ENCODE measurements at places on chromosomes 5 and 9. TPM values are rescaled to one million over a fixed set of nuclear protein-coding genes. Genes with fewer than 3 reads are reported as not detected.

FABP6 gene
- 1.4 TPM for total RNA-seq

APBA1 gene
- total RNA-seq: 12.4 TPM

CCDC183 gene
- total RNA-seq: 1.5 TPM

SPINK13 gene
- not detected for total RNA-seq

LCN1 gene
- not detected for total RNA-seq

RANBP6 gene
- total RNA-seq: 36.5 TPM

PCDHA8 gene
- total RNA-seq: 0.21 TPM

PCDHB7 gene
- 3.2 TPM for total RNA-seq

IL4 gene
- not detected for total RNA-seq

DNA sequence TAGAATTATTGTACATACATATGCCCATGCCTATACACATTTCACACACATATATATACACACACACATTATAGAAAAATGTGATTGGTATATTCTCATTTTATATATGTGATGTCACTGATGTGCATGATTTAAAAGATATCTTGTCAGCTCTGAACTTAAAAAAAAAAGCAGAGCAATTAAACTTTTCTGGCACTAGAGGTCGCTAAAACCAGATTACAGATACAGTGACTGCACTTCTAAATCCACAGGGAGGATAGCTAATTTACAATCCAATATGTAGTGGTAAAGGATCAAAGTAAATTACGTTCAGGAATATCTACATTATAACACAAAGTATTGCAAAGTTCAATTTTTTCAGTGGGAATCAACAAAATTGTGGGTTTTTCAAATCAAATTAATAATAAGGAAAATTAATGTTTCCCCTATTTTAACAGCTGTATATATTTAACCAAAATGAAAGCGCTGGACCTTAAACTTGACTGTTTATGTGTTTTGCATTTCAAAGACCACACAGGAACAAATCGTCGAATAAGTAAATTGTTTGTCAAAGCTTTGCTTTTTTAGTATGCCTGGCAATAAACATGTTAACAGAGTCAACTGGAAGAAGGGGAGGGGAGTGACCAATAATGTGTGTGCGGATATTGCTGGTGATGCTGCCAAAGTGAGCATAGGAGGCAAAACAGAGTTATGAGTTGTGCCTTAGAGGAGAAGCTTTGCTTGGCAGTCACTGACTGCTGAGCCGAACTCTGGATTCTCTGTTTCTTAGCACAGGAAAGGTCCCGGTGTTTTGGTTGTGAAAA, 1201.4 kb upstream of the C9orf72 start:
- no peak for DNase-seq

- no peak for DNase-seq
These were observed 281.1 kb downstream of the MRPS30 start for GRCh38 chr5:45089870-45090269.

DNA sequence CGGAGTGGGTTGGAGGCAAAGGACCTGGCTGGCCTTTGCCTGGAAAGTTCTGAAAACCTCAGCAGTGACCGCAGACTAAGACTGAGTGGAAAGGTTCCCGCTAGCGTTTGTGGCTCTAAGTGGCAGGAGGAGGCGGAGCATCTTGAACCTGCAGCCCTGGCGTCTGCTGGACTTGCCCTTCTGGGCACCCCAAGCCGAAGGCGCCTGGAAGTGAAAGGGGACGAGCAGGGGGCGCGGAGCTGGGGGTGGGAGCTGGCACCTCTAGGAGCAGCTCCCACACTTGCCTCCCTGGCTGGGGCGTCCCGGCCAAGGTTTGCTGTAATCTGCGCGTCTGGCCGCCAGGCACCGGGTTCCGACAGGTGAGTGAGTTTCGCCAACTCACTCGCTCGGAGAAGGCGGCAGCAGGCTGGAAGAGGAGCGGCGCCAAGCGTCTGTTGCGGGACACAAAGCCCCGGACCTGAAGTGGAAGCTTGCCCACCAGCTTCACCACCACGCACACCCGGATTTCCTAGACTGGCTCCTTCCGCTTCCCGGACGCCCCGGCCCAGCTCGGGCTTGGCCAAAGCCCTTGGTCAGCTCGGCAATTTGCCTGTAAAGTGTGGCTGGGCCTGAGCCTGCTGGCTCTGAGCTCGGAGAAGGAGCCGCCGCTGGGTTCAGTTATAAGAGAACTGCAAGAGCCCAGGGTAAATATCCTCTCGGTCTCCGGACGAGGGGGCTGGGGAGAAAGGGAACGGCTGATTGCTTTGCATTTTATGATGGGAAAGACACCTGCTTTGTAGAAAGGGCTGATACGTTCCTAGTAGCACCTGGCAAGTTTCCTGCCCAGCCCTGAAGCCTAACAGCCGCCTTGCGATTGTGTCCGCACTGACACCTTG, at the start of gene GNA14:
TSS of gene GNA14 (minus strand) at position 89 of the 875 bp plus-strand sequence. CDS start 529 bp downstream, outside the sequence.
- DNase-seq: no peak

- no peak for DNase-seq
These were observed 9.3 kb upstream of the OR13F1 start for GRCh38 chr9:104494808-104495207.

- DNase-seq: no peak
These were observed 33.1 kb downstream of the NDUFAF2 start for GRCh38 chr5:60977956-60978737.

- no peak for DNase-seq
These were observed 214.6 kb upstream of the TLE4 start for GRCh38 chr9:79357194-79357593.

- DNase-seq: no peak
These were observed 294.6 kb upstream of the PUM3 start for GRCh38 chr9:3138231-3139229.

- no peak for DNase-seq
These were observed 95.5 kb upstream of the ERBIN start for GRCh38 chr5:65830856-65831255.

DNA sequence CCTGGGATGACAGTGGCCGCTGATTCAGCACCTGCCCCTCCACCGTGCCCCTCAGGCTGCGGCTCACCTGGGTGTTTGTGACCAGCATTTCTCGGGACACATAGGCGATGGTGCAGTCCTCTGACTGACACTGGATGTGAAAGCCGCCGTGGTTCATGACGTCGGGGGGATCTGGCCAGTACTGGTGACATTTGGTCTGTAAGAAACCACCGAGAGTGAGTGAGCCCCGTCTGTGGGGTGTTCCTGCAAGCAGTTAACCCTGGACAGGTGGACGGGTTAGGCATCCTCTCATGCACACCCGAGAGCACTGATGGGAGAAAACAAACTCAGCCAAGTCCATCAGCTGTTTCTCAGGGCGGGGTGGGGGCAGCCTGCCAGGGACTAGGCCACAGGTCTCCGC, 62.5 kb upstream of the EPB41L4B start:
- no peak for DNase-seq

GRCh38 chr5:79886925-79887655, 104.0 kb downstream of the MTX3 start:
- DNase-seq: no peak

- DNase-seq: no peak
These were observed 213.2 kb upstream of the ACTBL2 start for GRCh38 chr5:57695706-57696388.

GRCh38 chr5:177361418-177362291, 3.9 kb downstream of the RGS14 start:
- DNase-seq: no peak

- DNase-seq: no peak
These were observed 3.1 kb upstream of the DBH start for GRCh38 chr9:133632806-133633680.

Measured in urinary bladder (tissue), 4 donors.